ENCODE measurements at places on chromosomes 12 and 14.

DNA sequence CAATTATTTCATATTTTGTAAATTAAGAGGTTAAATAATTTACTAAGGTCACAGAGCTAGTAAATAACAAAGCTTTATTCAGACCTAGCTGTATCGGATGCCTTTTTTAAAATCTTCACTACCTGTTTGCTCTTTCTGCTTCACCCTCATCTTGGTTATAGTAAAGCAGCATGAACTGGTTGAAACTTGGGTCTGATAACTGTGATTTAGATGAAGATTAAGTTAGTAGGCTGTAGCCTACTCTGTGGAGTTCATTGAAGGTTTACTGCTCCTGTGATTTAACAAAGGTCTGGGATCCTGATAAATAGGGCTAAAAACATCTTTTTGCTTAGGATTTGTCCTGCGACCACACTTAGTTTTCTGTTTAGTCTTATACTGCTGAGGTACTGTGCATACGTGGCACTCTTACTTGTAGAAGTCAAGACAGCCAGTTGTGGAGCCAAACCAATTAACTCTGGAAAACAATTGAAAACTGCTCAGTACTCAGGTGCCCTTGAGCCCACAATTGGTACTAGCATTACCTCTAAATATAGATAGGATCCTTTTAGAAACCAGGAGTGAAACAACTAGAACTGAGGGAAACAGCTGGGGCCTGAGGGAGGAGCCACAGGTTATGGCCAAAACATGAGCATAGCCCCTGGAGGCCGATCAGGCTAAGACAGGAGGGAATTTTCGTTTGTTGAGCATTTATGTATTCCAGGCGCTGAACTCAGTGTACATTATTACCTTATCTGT is 2.3 kb downstream of the SPATS2 start:
- no peak for DNase-seq
- no peak overlapping the region for H3K27ac ChIP-seq

DNA sequence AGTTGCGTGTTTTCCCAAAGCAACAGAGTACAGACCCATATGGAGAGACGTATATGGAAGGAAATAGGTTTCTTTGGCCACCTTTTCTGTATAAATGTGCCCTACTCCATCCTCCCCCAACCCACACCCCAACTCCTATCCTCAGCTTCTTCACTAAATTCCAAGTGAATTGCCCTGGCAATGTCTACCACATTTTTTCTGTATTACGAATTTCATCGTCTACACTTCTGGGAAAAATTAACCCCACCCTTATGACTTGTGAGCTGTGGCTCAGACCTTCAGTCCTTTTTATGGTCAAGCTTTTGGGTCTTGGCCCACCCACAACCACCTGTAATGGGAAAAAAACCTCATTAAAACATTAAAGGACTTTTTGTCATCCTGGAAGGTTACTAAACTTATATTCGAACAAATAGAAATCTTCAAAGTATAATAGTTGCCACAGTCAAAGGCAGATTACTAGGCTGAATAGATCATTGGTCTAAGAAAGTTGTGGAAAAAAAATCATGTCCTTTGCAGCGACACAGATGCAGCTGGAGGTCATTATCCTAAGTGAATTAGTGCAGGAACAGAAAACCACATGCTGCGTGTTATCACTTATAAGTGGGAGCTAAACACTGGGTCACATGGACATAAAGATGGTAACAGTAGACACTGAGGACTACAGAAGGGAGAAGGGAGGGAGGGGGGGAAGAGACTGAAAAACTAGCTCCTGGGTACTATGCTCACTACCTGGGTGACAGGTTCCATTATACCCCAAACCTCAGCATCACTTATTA is 15.7 kb upstream of the NFKBIA start:
- no peak for DNase-seq
- peaks cover 13% of the 10 kb centered on the region for H3K27me3 ChIP-seq
- peaks cover 12% of the 10 kb centered on the region for H3K4me1 ChIP-seq
- no peak overlapping the region for H3K4me3 ChIP-seq

DNA sequence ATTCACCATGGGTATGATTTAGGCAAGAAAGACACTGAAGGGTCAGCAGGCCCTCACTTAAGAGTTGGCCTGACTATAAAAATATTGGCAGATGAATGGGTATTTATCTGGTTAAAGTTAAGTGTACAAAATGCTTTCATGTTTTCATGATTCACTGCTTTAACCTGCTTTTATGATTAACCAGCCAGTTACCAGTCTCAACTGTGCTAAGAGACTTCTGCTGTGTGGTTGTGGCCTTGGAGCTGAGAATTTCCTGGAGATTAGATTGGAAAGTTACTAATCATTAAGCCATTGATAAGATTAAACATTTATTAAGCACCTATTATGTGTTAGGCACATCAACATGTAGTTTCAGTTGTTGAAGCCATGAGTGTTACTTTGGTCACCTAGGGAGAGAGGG is 68.9 kb downstream of the RASSF8 start:
- no peak overlapping the region for H3K4me3 ChIP-seq
- peaks cover 10% of the 10 kb centered on the region for H3K4me1 ChIP-seq
- peaks cover 27% of the 10 kb centered on the region for H3K36me3 ChIP-seq
- H3K27me3 ChIP-seq = no peaks in the 10 kb centered on the region
- H3K27ac ChIP-seq = peak overlapping the region; percentile 66

DNA sequence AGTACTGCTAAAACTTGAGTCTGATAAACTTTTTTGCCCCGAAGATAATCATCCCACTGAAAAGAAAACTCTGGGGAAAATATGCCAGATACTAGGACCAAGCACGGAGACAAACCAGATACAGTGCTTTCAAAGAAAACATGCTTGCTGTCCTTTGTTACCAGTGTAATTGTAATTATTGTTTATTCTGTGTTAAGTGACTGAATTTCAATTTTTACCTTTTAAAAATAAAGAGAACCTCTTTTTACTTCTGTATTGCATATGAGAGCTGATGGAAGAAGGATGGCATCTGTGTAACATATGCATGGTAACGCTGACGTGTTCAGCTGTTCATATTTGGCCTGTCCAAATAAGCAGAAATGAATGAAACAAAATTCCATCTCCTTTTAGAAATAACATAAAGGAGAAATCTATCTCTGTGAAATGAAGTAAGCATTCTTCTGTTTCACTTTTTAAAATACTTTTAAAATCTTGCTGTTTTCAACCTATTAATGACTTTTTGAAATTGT is 22.5 kb downstream of the SLC35E3 start:
- no peaks in the 10 kb centered on the region for H3K4me1 ChIP-seq
- H3K36me3 ChIP-seq = peaks cover 25% of the 10 kb centered on the region
- no peak for DNase-seq
- H3K27me3 ChIP-seq = peaks cover 3% of the 10 kb centered on the region

DNA sequence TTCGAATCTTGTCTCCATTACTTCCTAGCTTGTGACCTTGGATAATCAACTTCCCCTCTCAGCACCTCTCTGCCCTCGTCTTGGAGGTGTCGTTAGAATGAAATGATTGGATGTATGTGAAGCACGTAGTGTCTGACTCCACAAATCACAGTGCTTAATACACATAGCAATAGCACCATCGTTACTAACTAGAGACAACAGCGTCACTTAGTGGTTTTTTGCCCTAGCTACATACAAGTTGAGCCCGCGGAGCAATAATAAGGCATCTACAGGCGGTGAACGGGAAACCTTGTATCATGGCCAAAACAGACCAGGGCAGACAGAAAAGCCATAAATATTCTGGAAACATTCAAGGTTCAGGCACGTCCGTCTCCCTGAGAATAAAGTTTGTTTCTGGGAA is 154.9 kb downstream of the ASCL4 start:
- no peak for DNase-seq
- no peaks in the 10 kb centered on the region for H3K4me1 ChIP-seq
- H3K4me3 ChIP-seq = no peak overlapping the region
- H3K36me3 ChIP-seq = no peaks in the 10 kb centered on the region

DNA sequence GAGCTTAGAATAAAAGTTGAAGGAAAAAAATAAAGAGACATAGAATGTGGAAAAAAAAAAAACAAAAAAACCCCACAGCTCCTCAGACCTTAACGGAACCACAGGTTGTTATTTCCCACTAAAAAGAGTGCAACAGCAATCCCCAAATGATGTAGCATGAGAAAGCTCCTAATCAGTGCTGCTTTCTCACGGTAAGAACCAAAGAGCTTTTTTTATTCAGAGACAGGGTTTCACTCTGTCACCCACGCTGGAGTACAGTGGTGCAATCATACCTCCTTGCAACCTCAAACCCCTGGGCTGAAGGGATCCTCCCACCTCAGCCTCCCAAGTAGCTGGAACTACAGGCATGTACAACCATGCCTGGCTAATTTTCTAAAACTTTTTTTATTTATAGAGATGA is 13.3 kb downstream of the NDUFA12 start:
- H3K4me3 ChIP-seq = no peak overlapping the region
- peaks cover 45% of the 10 kb centered on the region for H3K36me3 ChIP-seq
- H3K27me3 ChIP-seq = no peaks in the 10 kb centered on the region

GRCh38 chr14:53570411-53571387 is 385.9 kb downstream of the BMP4 start:
- peaks cover 7% of the 10 kb centered on the region for H3K36me3 ChIP-seq
- no peaks in the 10 kb centered on the region for H3K27me3 ChIP-seq
- peaks cover 32% of the 10 kb centered on the region for H3K4me1 ChIP-seq

DNA sequence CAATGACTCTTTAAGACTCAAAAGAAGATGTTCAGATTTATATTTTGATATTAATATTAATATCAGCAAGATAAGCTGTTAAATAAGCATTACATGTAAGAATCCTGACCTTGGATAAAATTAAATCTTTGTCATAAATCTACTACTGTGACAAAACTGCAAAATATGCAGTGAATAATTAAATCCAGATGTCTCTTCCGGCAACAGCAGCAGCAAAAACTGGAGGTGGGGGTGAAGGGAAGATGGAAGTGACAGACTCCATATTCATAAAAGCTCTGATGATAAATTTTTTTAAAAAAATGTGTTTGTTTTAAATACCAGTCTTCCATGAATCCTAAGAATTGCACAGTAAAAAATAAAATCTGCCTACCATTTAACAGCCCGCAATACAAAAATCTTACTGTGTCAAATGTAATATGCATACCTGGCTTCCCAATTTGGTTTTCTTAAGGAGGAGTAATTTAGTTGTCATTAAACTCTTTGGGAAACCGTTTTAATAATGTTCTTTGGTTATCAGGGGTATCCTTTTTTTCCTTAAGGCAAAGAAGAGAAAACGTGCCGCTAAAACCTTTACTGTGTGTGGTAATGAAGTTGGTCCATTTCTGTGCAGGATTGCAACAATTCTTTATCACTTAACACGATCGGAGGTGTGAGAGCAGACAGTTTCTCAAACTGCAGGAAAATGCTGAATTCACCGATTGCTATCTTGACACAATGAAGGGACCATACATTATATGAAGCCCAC is 478.2 kb downstream of the DIO2 start:
- H3K4me3 ChIP-seq = no peak overlapping the region
- H3K27me3 ChIP-seq = no peaks in the 10 kb centered on the region
- H3K27ac ChIP-seq = no peak overlapping the region
- no peak for DNase-seq
- H3K4me1 ChIP-seq = peaks cover 4% of the 10 kb centered on the region
- H3K36me3 ChIP-seq = peaks cover 26% of the 10 kb centered on the region

GRCh38 chr12:2501464-2502191 is 293.1 kb upstream of the FKBP4 start:
- no peaks in the 10 kb centered on the region for H3K36me3 ChIP-seq
- DNase-seq = no peak
- peaks cover 13% of the 10 kb centered on the region for H3K27me3 ChIP-seq
- peaks cover 37% of the 10 kb centered on the region for H3K4me1 ChIP-seq
- peak overlapping the region; percentile 14 for H3K27ac ChIP-seq

DNA sequence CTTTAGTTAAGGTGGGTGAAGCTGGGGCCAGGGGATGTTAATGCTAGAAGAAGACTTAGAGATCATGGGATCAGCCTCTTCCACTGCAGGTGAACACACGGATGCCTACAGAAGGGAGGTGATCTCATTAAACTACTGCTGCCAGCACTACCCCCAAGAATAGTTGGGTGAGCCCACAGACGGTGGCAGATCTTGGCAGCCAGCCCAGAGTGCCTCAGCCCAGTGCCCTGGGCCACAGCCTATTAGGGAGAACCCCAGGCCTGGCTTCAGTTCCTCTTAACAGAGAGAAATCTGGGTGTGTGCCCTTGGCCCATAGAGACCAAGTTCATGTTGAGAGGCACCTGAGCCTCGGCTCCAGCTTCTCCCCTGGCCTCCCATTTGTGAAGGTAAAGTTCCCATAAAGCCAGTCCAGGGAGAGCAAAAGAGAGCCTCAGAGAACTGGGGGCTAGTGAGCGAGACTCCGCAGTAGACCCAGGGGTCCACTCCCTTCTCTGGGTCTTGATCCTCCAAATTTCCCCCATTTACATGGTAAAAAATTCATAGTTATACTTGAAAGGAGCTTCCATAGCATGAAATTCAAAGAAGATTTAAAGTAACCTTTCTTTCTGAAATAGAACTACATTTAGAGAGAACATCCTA is 125.0 kb upstream of the CCND2 start:
- peaks cover 7% of the 10 kb centered on the region for H3K36me3 ChIP-seq
- H3K27ac ChIP-seq = no peak overlapping the region
- no peak for DNase-seq

- DNase-seq = no peak
- H3K4me3 ChIP-seq = no peak overlapping the region
- peaks cover 13% of the 10 kb centered on the region for H3K4me1 ChIP-seq
- no peak overlapping the region for H3K27ac ChIP-seq
- H3K27me3 ChIP-seq = no peaks in the 10 kb centered on the region
Measured at GRCh38 chr14:45651890-45652289, 398.9 kb upstream of the MIS18BP1 start.

DNA sequence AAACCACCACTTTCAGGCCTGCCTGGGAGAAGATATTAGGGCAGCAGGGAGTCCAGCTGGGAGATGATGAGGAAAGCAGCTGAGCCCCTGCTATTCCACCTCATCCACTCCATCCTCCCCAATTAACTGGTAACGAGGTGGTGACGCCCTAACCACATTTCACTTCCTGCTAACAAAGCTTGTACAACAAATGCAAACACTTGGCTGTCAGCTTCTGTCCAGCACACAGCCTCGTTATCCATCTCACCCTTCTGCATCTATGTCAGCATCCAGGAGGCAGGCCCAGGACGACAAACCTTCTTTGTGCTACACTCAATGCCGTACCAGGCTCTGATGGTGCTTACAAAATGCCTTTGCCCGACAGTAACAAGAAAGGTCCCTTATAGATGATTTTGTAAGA is 225.4 kb downstream of the APAF1 start:
- H3K4me3 ChIP-seq = no peak overlapping the region
- peaks cover 5% of the 10 kb centered on the region for H3K4me1 ChIP-seq
- peaks cover 11% of the 10 kb centered on the region for H3K27me3 ChIP-seq
- no peaks in the 10 kb centered on the region for H3K36me3 ChIP-seq

GRCh38 chr14:51520087-51520486 is 131.6 kb upstream of the FRMD6 start:
- peaks cover 4% of the 10 kb centered on the region for H3K4me1 ChIP-seq
- no peak overlapping the region for H3K27ac ChIP-seq
- no peaks in the 10 kb centered on the region for H3K27me3 ChIP-seq
- H3K4me3 ChIP-seq = no peak overlapping the region
- H3K36me3 ChIP-seq = no peaks in the 10 kb centered on the region

GRCh38 chr14:25349269-25349668 is 299.3 kb upstream of the STXBP6 start:
- H3K27ac ChIP-seq = no peak overlapping the region
- no peaks in the 10 kb centered on the region for H3K36me3 ChIP-seq
- DNase-seq = no peak
- H3K4me1 ChIP-seq = no peaks in the 10 kb centered on the region
- peaks cover 3% of the 10 kb centered on the region for H3K27me3 ChIP-seq
